IPS DF 19.7 (cell line): ENCODE measurements at places on chromosomes 2 and 18.

GRCh38 chr2:62475172-62476011 lies 30.6 kb downstream of the TMEM17 start:
- no peak for DNase-seq

GRCh38 chr2:15259356-15259756 lies 301.8 kb downstream of the NBAS start:
- DNase-seq: peak; percentile 91

DNA sequence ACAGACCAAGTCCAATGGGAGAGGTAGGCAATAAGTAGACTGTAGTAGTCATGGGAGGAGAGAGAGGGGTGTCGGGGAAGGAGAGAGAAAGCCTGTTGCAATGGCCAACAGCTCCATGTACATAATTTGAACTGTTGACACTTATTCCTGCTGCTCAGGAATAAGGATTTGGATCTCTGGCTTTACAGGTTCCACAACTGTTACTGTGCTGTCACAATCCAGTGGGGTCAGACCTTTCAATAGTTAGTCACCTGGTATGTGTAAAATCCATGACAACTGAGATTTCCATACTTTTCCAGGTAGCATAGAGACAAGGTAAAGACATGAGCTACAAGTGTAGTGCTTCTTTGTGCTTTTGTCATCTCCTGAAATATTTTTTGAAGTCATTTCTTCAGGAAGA lies 47.5 kb upstream of the RIOK3 start:
- no peak for DNase-seq

GRCh38 chr2:124112966-124113365 lies 87.9 kb downstream of the CNTNAP5 start:
- no peak for DNase-seq

- no peak for DNase-seq
Observed at GRCh38 chr2:225017098-225017685, 25.1 kb downstream of the DOCK10 start.

DNA sequence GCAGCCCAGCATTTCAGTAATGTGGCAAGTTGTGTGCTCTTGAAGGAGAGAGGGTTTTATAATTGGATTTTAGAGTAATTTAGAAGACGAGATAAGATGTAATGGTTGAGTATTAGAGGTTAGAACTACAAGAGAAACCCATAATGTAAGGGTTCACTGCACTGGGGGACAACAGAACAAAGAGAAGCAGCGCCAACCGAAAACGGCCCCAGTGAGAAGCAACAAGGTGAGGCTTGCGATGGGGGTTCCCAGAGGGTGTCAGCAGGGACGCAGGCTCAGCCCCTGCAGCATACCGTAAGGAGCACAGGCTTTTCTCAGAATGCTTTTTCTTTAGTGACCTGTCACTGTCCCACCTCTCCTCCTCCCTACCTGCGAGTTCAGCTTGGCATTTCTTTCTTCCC lies 183.9 kb upstream of the ETAA1 start:
- no peak for DNase-seq

- DNase-seq: no peak
Observed at GRCh38 chr18:48328473-48329210, 80.5 kb downstream of the ZBTB7C start.

DNA sequence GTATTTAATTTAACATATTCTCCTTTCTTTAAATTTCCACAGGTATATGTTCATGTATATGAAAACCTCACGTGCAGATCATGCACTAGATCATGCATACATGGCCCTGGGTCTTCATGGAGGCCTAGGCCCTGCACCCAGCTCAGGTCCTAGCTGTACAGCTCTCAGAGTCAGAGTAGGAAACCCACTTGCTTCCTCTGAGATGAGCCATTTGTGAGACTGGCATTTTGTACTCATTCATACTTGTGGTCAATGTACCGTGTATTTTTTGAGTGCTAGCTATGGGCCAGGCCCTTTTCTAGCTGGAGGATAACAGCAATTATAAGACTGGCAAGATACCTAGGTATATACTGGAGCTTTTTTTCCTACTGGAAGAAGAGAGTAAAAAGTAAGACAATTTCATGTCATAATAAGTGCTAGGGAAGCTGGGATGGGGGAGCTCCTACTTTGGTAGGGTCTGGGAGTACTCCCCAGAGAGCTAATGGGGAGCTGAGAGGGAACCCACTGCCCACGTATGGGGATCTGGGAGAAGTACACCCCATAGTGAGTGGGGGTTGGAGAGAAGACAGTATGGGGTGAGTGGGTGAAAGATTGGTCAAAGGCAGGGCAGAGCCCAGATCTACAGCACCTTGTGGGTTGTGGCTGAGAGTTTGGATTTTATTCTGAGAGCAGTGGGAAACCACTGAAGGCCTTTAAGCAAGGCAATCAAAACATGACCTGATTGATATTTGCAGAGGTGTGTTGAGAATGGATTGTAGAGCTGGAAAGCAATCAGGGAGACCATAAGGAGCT lies 72.0 kb downstream of the POLE4 start:
- no peak for DNase-seq

DNA sequence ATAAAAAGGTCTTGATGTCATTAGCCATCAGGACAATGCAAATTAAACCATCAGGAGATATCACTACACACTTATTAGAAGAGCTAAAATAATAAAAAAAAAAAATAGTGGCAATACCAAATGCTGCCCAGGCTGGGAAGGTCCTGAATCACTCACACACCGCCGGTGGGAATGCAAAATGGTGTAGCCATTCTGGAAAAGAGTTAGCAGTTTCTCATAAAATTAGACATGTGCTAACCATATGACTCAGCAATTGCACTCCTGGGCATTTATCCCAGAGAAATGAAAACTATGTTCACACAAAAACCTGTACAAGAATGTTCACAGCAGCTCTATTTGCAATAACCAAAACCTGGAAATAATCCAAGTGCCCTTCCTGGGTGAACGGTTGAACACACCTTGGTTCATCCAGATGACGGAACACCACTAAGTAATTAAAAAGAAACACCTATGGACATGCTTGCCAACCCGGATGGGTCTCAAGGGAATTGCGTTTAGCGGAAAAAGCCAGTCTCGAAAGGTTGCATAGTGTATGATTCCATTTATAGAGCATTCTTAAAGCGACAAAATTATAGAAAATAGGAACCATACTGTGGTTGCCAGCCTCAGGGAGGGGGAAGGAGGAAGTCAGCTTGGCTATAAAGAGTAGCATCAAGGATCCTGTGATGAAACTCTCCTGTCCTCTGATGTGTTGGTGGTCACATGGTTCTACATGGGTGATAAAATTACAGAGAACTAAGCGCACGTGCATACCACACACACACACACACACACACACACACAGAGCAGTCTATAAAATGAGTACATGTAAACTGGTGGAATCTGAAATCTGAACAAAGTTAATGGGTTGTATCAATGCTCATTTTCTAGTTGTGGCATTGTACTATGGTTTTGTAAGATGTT lies 4.6 kb downstream of the MBP start:
- no peak for DNase-seq

GRCh38 chr2:196247114-196247975 lies 76.0 kb upstream of the STK17B start:
- no peak for DNase-seq

- no peak for DNase-seq
Observed at GRCh38 chr2:120738117-120738516, 2.4 kb downstream of the GLI2 start.

DNA sequence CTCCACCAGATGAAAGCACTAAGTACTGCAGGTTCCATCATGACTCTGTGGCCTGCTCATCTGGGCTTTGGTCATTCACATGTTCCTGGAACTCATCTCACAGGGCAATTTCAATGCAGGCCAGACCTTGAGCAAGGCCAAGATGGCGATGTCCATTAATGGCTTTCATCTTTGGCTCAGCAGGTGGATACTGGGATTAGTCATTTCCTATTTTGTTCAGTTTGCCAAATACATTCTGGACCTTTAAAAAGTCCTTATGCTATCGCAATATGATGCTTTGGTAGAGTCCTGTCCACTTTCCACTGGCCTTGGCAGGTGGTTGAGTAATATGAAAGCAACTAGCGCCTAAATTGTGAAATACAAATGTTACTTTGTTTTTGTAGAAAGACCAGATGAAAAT lies 170.1 kb upstream of the REV1 start:
- DNase-seq: no peak

DNA sequence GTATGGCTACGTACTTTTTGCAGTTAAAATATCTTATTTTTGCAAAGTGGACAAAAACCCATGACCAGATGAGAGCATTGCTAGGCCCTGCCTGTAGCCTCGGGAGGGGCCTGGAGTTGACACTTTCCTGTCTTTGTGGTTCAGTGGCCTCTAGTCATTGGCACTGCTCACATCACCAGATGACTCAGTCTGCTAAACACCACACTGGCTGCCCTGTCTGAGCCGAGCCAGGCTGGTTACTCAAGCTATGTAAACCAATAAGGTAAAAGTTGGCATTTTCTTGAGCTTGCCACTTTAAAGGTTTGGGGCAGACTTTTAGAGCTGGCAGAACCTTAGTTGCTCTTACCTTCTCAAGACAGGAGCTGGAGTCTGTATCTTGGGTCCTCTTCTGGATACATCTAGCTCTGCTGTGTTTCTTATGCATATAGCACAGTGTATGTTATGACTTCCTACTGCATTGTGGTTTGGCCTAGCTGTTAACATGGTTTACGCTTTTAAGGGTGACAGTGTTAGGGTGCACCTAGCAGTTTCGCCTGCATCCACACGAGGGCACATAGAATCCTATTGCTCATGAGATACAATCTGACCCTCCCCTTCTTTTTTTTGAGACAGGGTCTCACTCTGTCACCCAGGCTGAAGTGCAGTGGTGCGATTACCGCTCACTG lies 76.4 kb downstream of the AP1S3 start:
- DNase-seq: no peak

GRCh38 chr2:172107690-172108586 lies 5.2 kb upstream of the DLX2 start:
- no peak for DNase-seq

- DNase-seq: no peak
Observed at GRCh38 chr2:100291152-100291970, 30.9 kb downstream of the LONRF2 start.

DNA sequence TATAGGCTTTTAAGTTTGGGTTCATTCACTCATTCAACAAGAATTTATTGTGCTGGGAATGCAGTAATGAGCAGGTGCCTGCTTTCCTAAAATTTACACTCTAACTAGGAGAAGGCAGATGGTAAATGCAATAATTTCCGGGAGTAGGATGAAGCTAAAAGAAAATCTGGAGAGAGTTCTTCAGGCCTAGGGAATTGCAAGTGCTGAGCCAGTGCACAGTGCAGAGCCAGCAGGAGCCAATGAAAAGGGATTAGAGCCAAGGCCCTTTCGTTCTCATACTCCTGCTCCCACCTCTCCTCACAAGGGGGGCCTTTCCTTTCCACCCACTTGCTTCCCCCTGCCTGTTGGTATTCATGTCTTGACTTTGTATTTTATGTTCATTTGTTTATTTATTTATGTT lies 55.1 kb downstream of the CFAP221 start:
- DNase-seq: no peak

GRCh38 chr2:29747786-29748470 lies 173.5 kb downstream of the ALK start:
- no peak for DNase-seq

GRCh38 chr2:180775711-180776110 lies 204.7 kb upstream of the UBE2E3 start:
- no peak for DNase-seq

DNA sequence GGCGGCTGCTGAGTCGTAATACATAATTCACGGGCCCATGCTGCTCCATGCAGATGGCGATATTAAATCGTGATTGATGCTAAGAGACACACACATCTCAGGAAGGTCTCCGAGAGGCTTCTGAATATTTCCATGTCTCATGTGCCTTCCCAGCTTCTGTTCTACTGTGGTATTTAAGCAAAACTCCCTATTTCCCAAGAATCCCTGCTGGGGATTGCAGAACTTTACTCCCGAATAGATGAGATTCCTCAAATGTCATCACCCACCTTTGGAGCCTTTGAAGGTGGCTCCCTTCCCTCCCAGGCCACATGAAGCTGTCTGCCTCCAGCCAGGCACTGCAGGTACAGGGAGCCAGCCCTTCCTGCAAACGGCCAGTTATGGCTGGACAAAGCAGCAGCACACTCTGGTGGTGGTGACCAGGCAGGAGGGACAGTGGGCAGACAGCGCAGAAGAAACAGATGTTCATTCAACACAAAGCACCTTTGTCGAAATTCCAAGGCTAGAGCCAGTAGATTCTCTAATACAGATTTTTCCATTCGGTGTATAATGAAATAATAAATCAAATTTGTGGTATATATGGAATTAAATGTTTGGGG lies 14.1 kb downstream of the NRP2 start:
- no peak for DNase-seq

DNA sequence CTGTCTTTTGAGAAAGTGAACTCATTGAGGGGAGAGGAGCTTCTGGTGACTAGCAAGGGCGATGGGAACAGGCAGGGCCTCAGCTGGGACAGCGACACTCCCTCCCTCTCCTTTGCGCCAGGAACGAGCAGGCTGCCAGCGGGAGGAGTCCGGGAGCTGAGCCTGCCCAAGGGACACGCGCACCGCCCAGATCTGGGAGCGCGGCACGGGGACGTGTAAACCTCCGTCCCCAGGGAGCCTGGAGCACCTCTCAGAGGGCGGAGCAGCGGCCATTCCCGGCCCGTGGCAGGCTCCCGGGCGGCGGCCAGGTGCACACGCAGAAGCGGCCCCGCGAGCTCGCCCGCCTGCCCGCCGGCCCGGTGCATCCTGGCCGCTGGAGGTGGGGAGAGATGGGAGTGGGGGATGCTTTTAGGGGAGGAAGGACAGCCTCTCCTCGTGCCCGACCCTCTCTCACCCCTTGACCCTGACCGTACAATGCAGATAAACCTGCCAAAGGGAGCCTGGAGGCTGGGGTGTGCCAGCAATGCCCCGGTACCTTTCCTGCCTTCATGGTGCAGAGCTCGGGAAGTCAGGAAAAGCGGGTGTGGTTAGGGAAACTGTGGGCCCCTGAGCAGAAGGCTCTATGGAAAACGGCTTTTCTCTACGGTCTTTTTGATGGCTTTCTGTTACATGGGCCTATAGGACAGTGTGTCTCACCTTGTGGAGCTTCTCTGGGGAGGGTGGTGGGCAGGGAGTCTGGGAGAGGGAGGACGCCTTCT lies 2.2 kb downstream of the AQP4 start:
- DNase-seq: peak; percentile 23

GRCh38 chr2:95032868-95033603 lies 7.5 kb downstream of the MAL start:
- no peak for DNase-seq

GRCh38 chr2:218229851-218230250 lies 12.9 kb downstream of the ARPC2 start:
- DNase-seq: no peak

DNA sequence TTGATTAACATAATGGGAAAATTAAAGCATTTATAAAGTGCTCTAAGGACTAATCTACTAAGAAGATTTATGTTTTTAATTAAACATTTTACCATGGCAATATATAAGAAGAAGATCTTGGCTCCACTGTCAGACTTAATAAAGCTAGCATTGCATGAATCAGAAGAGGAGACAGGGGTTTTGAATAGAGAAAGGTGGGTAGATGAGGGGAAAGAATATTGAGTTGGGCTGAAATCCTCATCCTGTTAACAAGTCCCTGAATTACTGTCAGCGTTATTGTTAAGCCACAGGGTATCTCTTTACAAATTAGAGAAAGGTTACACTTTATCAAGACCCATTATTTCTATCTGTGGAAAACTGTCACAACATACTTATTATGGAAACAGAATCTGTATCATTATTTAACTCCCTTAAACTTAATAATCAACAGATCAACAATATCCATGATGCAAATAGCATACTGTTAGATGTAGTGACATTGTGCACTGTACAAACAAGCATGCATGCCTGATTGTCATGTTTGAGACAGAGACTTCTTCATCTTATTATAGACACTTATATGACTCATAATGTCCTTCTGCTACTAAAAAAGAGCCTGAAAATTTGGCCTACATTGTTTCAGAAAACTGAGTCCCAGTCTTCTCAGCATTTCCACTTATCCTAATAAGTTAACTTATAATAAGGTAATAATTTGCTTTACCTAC lies 304.1 kb downstream of the NRXN1 start:
- DNase-seq: no peak
